Cerebellum (tissue), 4 donors: ENCODE measurements at places on chromosomes 1 and 21.

DNA sequence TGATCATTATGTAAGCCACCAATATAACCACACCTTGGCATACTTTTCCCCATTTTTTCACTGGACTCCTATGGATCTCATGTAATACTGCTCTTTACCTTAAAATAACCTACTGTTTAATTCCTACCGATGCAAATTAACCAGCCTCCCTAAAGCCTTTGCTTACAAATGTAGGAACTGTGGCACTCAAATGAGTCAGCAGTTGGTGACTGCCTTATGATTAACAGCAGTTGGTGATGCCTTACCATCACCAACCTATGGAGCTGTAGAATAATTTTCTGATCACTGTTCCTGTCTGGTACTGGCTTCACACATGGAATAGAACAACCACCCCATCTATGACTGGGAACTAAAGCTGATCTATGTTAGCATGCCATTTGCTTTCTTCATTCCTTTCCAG lies 7.8 kb upstream of the NUDT17 start:
- no peak for DNase-seq

DNA sequence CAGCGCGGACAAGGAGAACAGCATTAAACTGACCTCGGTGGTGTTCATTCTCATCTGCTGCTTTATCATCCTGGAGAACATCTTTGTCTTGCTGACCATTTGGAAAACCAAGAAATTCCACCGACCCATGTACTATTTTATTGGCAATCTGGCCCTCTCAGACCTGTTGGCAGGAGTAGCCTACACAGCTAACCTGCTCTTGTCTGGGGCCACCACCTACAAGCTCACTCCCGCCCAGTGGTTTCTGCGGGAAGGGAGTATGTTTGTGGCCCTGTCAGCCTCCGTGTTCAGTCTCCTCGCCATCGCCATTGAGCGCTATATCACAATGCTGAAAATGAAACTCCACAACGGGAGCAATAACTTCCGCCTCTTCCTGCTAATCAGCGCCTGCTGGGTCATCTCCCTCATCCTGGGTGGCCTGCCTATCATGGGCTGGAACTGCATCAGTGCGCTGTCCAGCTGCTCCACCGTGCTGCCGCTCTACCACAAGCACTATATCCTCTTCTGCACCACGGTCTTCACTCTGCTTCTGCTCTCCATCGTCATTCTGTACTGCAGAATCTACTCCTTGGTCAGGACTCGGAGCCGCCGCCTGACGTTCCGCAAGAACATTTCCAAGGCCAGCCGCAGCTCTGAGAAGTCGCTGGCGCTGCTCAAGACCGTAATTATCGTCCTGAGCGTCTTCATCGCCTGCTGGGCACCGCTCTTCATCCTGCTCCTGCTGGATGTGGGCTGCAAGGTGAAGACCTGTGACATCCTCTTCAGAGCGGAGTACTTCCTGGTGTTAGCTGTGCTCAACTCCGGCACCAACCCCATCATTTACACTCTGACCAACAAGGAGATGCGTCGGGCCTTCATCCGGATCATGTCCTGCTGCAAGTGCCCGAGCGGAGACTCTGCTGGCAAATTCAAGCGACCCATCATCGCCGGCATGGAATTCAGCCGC lies 2.5 kb downstream of the S1PR1 start:
- DNase-seq = no peak

- DNase-seq = no peak
These were observed 42.9 kb downstream of the CRYAA start for GRCh38 chr21:43211760-43212115.

- DNase-seq = no peak
These were observed 73.9 kb downstream of the LAMC2 start for GRCh38 chr1:183259924-183260323.

DNA sequence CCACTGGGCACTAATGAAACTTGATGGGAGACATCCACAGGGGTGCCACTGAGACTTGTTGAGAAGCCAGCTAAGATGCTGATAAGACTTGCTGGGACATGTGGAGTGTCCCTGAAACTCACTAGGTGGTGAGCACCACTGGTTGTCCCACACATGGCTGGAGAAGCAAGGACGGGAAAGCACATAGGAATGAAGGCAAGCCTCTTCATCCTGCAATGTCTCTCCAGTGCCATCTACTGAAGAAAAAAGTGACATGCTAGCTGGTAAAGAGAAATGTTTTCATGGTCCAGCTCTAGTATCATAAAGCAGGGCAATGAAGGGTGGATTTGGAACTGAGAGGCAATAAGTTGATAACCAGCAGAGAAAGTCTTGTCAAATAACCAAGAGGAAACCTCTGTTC lies 283.0 kb downstream of the PAPPA2 start:
- DNase-seq = no peak
